Anterior cingulate cortex (tissue), 58 donors: ENCODE measurements at places on chromosomes 6 and 20.

- DNase-seq = no peak
Measured at GRCh38 chr20:63737695-63737944, 1.2 kb downstream of the LIME1 start.

GRCh38 chr6:26350858-26351543 is 14.0 kb upstream of the BTN3A2 start:
- no peak for DNase-seq

DNA sequence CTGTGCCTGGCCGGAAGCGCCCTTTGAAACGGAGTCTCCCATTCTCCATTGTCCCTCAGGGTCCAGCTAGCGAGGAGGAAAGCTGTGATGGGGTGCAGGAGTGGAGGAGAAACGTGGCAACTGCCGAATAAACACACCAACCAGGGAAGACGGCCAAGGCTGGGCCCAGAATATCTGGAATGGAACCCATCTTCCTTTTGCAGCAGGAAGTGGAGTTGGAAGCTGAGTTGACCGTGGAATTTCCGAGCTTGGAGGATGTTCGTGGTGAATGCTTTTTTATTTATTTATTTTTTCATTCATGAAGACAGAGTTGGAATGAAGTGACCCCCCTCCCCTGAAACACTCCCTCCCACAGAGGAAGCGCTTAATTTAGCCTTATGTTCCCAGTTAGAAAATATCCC is 105.6 kb upstream of the RNF24 start:
- DNase-seq = no peak

GRCh38 chr20:44203161-44203560 is 7.4 kb downstream of the OSER1 start:
- no peak for DNase-seq

DNA sequence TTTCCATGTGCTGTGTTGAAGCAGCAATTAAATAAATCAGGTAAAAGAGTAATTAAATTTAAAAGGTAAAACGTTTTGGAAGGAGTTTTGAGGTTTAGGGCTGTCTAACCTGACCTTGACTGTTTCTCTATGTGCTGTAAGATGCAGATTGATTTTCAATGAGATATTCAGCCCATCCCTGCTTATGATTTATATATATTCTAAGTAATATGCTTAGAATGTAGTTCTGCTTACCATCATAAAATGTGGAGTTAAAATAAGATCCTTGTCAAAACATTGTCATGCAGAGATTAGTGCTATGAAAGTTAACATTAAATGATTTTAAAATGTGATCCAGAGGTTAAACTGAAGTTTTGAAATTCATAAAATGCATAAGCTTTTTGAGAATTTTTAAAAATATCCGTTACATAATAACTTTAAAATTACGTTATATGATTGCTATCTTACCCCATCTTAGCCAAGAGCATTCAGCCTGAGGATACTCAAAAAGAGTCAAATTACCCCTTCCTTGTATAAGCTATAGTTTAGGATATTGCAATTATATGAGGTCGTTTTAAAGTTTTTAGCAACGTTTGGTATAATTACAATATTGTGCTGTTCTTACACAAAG is 122.5 kb downstream of the MTHFD1L start:
- no peak for DNase-seq

- DNase-seq = no peak
Measured at GRCh38 chr6:165616116-165616515, 46.9 kb downstream of the PDE10A start.

- DNase-seq = no peak
Measured at GRCh38 chr20:20318365-20319161, 49.3 kb upstream of the INSM1 start.

GRCh38 chr20:48730977-48731376 is 96.8 kb downstream of the PREX1 start:
- no peak for DNase-seq

GRCh38 chr20:23095499-23095898 is 9.4 kb upstream of the CD93 start:
- no peak for DNase-seq

DNA sequence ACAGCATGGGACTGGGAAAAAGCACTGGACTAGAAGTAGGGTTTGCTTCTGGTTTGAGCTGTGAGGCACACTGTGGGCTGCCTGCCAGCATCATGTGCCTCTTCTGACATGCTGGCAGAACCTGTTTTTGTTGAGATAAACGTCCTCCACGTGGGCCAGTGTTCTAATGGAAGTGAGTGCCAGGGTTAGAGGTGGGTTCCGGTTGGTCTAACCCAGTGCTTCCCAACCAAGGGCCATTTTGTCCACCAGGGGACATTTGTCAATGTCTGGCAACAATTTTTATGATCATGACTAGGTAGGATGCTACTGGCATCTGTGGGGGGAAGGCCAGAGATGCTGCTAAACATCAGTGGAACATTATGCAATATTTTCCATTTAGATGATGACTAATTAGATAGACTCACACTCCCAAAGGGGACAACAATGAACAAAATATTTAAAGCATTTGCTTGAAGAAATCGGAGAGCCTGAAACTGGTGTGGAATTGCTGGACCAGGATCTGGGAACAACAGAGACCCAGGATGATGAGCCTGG is 7.8 kb upstream of the APMAP start:
- DNase-seq = no peak

DNA sequence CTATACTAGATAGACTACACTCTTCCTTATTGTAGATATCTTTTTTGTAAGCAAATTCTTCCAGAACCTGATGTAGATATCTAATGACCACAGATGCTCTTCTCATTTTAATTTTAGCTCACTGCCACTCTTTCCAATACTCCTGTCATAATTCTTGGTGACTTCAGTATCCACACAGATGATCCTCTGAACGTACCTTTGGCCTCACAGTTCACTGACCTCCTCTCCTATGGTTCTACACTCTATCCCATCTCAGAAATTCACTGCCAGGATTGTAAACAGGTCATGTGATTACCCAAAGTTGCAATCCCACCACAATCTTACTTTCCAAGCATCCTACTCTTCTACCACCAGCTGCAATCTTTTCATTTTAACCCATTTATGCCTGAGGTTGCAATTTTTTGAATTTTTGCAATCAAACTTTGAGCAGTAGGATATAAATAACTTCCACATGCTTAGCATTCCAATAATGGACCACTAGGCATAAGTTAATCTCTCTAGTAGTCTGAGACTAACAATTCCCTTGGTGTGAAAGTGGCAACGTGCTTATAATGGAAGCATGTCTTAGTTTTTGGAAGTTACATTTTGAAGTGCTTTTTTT is 31.2 kb downstream of the ESF1 start:
- no peak for DNase-seq

- DNase-seq = no peak
Measured at GRCh38 chr20:21191839-21192238, 66.0 kb downstream of the KIZ start.

DNA sequence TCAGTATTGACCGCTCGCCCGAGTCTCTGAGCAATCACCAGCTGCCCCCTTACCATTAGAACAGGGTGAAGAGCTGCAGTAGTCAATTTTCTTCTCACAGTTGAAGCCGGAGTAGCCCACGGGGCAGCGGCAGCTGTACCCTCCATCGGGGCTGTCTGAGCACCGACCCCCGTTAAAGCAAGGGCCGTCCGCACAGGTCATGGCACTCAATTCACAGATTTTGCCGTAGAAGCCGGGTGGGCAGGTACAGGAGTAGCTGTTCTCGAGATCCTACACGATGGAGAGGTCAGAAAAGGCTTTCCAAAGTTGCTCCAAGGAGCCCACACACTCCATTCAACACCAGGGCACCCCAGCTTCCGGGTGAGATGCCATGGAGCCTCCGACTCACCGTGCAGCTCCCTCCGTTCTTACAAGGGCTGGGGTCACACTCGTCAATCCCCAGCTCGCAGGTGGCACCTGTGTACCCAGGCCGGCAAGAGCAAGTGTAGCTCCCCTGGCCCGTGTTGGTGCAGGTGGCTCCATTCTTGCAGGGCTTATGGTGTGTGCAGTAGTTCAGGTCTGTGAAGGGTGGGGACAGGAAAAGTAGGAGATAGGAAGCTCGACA is 5.9 kb downstream of the DLL1 start:
- DNase-seq = no peak

GRCh38 chr6:14386263-14386662 is 268.7 kb downstream of the CD83 start:
- DNase-seq = no peak

GRCh38 chr6:109925075-109925474 is 53.0 kb upstream of the GPR6 start:
- no peak for DNase-seq

GRCh38 chr20:25314497-25315417 is 66.9 kb downstream of the PYGB start:
- no peak for DNase-seq

DNA sequence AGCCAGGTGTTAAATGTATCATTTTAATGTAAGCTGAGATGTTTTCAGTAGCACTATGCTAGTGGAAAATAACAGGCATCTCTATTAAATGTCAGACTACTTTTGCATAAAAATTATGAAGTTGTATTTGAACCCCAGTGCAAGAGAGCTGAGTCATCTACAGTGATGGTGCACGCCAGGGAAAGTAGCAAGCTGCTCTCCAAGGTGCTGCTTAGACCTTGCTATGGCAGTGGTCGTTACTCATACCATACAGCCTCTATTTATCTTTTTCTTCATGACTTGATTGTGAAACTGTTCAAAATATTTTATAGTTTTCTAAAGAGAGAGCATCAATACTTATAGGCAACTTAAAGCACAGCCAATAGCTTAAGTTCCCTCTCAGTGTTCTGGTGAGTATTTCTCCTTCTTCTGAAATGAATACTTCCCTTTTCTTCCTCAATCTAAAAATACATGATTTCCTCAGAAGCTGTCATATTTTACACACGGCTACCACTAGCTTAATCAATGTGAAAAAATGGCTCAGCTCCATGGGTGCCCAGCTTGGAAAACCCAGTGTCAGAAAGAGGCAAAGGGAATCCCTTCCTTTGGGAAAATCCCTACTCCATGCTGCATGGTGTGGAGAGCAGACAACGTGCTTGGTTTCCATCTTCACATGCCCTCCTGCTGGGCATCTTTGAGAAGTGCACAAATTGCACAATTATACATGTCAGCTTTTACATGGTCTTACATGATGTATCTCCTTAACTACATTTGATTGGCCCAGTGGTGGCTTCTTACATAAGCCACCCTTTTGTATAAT is 105.6 kb downstream of the ELOVL4 start:
- DNase-seq = no peak

GRCh38 chr6:96211341-96211740 is 195.6 kb downstream of the FUT9 start:
- DNase-seq = no peak

- no peak for DNase-seq
Measured at GRCh38 chr20:19522071-19522801, 235.8 kb upstream of the RIN2 start.

DNA sequence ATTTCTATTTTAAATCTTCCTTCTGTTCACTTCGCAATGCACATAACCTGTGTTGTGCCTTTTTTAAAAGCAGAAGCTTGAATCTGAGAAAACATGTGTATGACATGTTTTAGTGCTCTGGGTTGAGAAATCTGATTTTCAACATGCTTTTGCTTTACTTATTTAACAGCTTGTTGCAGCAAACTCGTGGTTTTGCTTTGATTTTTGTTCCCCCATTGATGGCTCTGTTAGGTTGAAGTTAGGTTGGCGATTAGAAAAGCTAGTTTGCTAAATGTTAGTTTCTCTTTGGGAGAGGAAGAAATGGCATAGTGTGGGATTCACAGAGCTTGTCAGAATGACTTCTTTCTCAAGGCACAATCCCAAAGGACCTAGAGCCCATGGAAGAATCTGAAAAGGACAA is 170.8 kb downstream of the TMEM242 start:
- DNase-seq = no peak

DNA sequence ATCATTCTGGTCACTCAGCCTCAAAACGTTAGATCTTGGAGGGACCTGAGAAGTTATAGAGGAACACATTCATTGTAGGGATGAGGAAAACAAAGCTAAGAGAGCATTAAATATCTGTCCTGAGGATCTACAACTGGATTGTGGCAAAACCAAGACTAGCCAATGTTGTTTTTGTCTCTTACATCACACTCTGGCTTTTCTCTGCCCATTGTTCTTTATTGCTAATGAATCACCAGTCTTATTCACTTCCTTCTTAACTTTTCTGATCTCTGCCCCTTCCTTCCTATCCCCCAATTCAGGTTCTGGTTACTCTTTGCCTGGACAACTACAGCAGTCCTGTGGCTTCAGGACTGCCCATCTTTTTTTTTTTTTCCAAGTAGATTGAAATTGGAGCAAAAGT is 57.0 kb upstream of the PREP start:
- no peak for DNase-seq

- no peak for DNase-seq
Measured at GRCh38 chr6:52664991-52665686, 5.8 kb upstream of the TMEM14A start.

DNA sequence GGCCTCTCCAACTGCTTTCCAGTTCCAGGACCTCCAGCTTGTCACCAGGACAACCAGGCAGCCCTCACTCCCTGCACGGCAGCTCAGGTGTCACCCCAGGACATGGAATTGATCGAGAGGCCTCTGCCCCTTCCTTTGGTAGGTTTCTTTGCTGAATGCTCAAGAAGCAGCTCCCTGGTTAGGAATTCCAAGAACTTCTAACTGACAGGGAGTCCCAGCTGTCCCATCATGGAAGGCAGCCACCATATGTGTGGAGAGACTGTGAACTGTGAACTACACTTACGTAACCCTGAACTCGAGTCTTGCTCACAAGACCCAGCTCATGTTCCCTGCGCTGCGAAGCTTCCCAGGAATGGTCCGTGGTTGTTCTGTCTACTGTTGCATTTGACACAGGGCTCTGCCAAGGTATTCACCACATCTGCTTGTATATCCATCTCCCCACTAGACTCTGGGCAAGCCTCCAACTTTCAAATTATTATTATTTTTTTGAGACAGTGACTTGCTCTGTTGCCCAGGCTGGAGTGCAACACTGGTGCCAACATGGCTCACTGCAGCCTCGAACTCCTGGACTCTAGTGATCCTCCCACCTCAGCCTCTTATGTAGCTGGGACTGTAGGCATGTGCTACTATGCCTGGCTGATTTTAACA is 35.7 kb downstream of the MGME1 start:
- DNase-seq = no peak

GRCh38 chr6:46234700-46235099 is 63.9 kb upstream of the ENPP5 start:
- no peak for DNase-seq

- DNase-seq = no peak
Measured at GRCh38 chr6:159499034-159499433, 194.0 kb downstream of the SOD2 start.

- no peak for DNase-seq
Measured at GRCh38 chr6:20644667-20645370, 110.6 kb downstream of the CDKAL1 start.

- no peak for DNase-seq
Measured at GRCh38 chr6:79373246-79373645, 138.8 kb upstream of the HMGN3 start.

GRCh38 chr6:160042014-160042773 is 73.3 kb downstream of the IGF2R start:
- no peak for DNase-seq
